Activated CD4-positive, alpha-beta T cell treated with anti-CD3 and anti-CD28 coated beads, Interleukin-2, amount 10 ng/mL, durations not matched to agents 7 days and 5 days (primary cell): ENCODE measurements at places on chromosomes 6 and 20. TPM values are rescaled to one million over a fixed set of nuclear protein-coding genes. Genes with fewer than 3 reads are reported as not detected.
A peak's percentile ranks its signal among the peaks of the same experiment; 100 is the strongest.

GRCh38 chr20:53103124-53103523 is 131.0 kb downstream of the TSHZ2 start:
- DNase-seq: no peak

GRCh38 chr6:142702501-142703460 is 242.2 kb downstream of the HIVEP2 start:
- DNase-seq: no peak

- DNase-seq: peak; percentile 74
These were observed 49.3 kb upstream of the MYL9 start for GRCh38 chr20:36491901-36492617.

DNA sequence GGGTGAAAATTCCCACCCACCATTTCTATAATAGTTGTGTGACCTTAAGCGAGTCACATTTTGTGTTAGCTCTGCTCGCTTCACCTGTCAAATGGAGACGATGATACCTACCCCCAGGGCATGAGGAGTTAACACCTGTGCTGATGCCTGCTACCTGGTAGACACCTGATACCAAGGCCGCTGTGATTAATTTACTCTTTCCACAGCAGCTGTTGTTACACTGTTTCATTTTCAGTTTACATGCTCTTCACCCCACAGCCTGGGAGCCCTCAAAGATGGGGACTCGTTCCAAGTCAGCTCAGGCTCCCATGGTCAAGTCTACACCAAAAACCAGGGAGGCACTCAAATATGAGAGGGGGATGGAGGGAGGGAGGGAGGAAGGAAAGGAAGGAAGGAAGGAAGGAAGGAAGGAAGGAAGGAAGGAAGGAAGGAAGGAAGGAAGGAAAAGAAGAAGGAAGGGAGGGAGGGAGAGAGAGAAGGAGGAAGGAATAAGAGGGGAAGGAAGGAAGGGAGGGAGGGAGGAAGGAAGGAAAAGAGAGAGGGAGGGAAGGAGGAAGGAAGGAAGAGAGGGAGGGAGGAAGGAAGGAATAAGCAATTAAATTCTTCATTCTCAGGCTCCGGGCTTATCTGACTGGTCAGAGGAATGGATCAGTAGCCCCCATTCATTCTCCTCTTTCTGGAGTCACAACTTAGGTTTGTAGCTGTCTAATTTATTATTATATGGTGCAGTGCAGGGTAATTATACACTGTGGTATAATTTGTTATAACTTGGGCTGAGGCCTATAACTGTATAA is 40.9 kb downstream of the PDYN start:
- DNase-seq: no peak

- no peak for DNase-seq
These were observed 140.2 kb upstream of the CARMIL1 start for GRCh38 chr6:25138934-25139415.

GRCh38 chr6:158361961-158362669 is 49.9 kb downstream of the TULP4 start:
- no peak for DNase-seq

- no peak for DNase-seq
These were observed 33.8 kb downstream of the BRPF3 start for GRCh38 chr6:36230371-36230770.

DNA sequence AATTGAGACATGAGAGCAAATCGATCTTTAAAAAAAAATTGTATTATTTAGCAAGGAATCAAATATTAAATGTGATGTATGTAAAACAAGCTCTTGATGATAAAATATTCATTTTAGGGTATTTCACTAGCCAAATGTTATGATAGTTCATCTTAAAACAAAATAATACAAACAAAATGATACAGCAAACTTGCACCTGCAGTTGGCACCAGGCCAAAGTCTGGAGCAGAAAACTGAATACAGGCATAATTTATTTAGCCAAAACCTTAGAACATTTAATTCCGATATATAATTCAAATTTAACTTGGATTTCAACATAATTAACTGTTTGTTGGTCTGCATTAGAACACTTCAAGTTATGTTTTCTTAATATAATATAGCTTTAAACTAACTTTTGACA is 60.9 kb downstream of the EPHA7 start:
- no peak for DNase-seq

DNA sequence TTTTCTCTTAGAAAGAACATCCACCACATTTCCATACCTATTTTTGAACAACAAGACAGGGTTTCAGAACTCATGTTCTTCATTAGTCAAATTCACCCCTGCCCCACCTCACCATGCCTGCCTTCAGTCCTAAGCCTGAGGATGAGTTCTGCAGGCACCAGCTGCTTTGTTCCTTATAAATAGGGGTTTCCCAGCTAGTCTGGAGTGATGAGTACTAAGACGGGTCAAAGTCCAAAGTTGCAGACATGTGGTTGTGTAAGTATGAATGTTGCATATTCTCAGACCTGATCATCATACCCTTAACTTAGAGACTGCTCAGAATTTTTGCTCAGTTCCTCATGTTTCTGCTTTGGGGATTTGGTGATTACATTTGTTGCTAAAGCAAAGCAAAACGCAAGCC is 257.7 kb upstream of the CDYL start:
- DNase-seq: no peak

GRCh38 chr20:22579119-22579427 is 5.3 kb downstream of the FOXA2 start:
- no peak for DNase-seq

Gene UNC5CL
- total RNA-seq: 1.1 TPM

Gene SPTLC3
- 1.2 TPM for total RNA-seq

Gene POM121L2
- total RNA-seq: not detected

Gene BPIFB2
- not detected for total RNA-seq

Gene NRN1
- 7.0 TPM for total RNA-seq
